ENCODE measurements at places on chromosomes 5 and 9. TPM values are rescaled to one million over a fixed set of nuclear protein-coding genes. Genes with fewer than 3 reads are reported as not detected.

Gene TMEM203
- 39.2 TPM for total RNA-seq

Gene NSD1
- total RNA-seq, result 46.0 TPM

Gene IER5L
- total RNA-seq, result 58.8 TPM

Gene TUSC1
- 9.4 TPM for total RNA-seq

Gene C9orf152
- total RNA-seq, result not detected

Gene SPINK6
- total RNA-seq, result not detected

Gene PTGES
- 21.0 TPM for total RNA-seq

Gene IL7R
- 9.8 TPM for total RNA-seq

Gene TMEM215
- not detected for total RNA-seq

Gene LMBRD2
- 24.5 TPM for total RNA-seq

Gene ANKRD31
- under 0.01 TPM for total RNA-seq

Gene SV2C
- total RNA-seq, result not detected

Gene SLC6A19
- total RNA-seq, result not detected

Gene MYMK
- not detected for total RNA-seq

Gene CYLC2
- not detected for total RNA-seq

Gene ADGRD2
- total RNA-seq, result not detected

Gene FAM120AOS
- total RNA-seq, result 40.8 TPM

Gene PDE8B
- 0.46 TPM for total RNA-seq

Gene PCDHGA1
- 1.4 TPM for total RNA-seq

Gene SH3PXD2B
- total RNA-seq, result 27.9 TPM
